ENCODE measurements at places on chromosomes 2 and 18. TPM values are rescaled to one million over a fixed set of nuclear protein-coding genes. Genes with fewer than 3 reads are reported as not detected.

The SERPINB3 gene
- not detected for total RNA-seq

The EPC2 gene
- 23.9 TPM for total RNA-seq

The SLC25A52 gene
- not detected for total RNA-seq

The EVX2 gene
- not detected for total RNA-seq

The LOXHD1 gene
- total RNA-seq, result 0.12 TPM

The FBXO41 gene
- 45.7 TPM for total RNA-seq

The AP1S3 gene
- total RNA-seq, result 10.5 TPM

The YWHAQ gene
- 314 TPM for total RNA-seq

The PLCL1 gene
- 0.23 TPM for total RNA-seq

The ADNP2 gene
- 34.7 TPM for total RNA-seq

The CAPN14 gene
- total RNA-seq, result 0.49 TPM

The ATP8B1 gene
- total RNA-seq, result 1.5 TPM

The GREB1L gene
- not detected for total RNA-seq

The ABCG5 gene
- not detected for total RNA-seq

The KDSR gene
- 55.8 TPM for total RNA-seq

The ANKRD62 gene
- total RNA-seq, result not detected

The AQP4 gene
- not detected for total RNA-seq

The EML6 gene
- total RNA-seq, result 1.3 TPM

The CEP76 gene
- total RNA-seq, result 14.4 TPM

The CYS1 gene
- total RNA-seq, result not detected

The CCDC85A gene
- not detected for total RNA-seq

The AQP12A gene
- not detected for total RNA-seq

The DCDC2C gene
- not detected for total RNA-seq

The UGT1A3 gene
- not detected for total RNA-seq

The STAT4 gene
- total RNA-seq, result 81.0 TPM

The CBLN2 gene
- not detected for total RNA-seq

The CDK5R2 gene
- not detected for total RNA-seq

The COLEC11 gene
- total RNA-seq, result 0.52 TPM

The DNER gene
- total RNA-seq, result not detected

The KCNE4 gene
- not detected for total RNA-seq

The DYNAP gene
- not detected for total RNA-seq

The ZEB2 gene
- 9.0 TPM for total RNA-seq

The IL1B gene
- not detected for total RNA-seq

The CLEC4F gene
- not detected for total RNA-seq

The TMEM178A gene
- total RNA-seq, result 0.16 TPM

The MERTK gene
- total RNA-seq, result 0.44 TPM

The NAT8 gene
- not detected for total RNA-seq

The KIAA2012 gene
- not detected for total RNA-seq

The FTCDNL1 gene
- 3.2 TPM for total RNA-seq

The PNO1 gene
- total RNA-seq, result 37.8 TPM

The PROM2 gene
- total RNA-seq, result 0.30 TPM

The ACMSD gene
- not detected for total RNA-seq

The STRADB gene
- 22.4 TPM for total RNA-seq

The DSC2 gene
- 0.26 TPM for total RNA-seq

The TACR1 gene
- total RNA-seq, result not detected

The CTAGE1 gene
- total RNA-seq, result not detected

The GPR35 gene
- total RNA-seq, result 7.8 TPM

The ZSWIM2 gene
- not detected for total RNA-seq

The IL37 gene
- total RNA-seq, result not detected

The CXCR4 gene
- 56.4 TPM for total RNA-seq

The ARMC9 gene
- 3.9 TPM for total RNA-seq

The KLHL14 gene
- 0.20 TPM for total RNA-seq

The MAL gene
- 52.9 TPM for total RNA-seq

The HOXD12 gene
- total RNA-seq, result not detected

The TEX44 gene
- not detected for total RNA-seq

The ERICH2 gene
- total RNA-seq, result 0.40 TPM

The RAB3GAP1 gene
- total RNA-seq, result 28.8 TPM

The TMEM131 gene
- total RNA-seq, result 25.2 TPM
